ENCODE measurements at places on chromosomes 12 and 14. TPM values are rescaled to one million over a fixed set of nuclear protein-coding genes. Genes with fewer than 3 reads are reported as not detected.
A peak's percentile ranks its signal among the peaks of the same experiment; 100 is the strongest.

- no peak for DNase-seq
- H3K36me3 ChIP-seq: no peaks in the 10 kb centered on the region
- peaks cover 9% of the 10 kb centered on the region for H3K27me3 ChIP-seq
- H3K27ac ChIP-seq: no peak overlapping the region
These were observed 11.0 kb upstream of the CACNA2D4 start for GRCh38 chr12:1929241-1929984.

DNA sequence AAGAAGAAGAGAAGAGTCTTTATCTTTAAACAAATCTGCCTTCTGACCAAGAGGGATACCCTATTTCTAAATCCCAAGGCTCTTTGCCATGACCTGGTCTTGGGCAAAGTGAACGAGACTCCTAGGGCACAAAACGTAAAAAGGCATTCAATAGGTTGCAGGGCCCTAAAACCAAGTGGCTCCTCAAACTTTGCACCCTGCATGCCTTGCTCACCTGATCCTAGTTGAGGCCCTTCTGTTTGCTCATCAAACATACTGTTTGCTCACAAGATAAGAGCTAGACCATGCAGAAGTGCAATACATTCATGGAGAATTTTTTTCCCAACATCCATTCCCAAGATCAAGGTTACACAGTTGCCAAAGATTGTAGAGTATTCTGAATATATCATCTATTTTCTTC is 7.9 kb upstream of the PRH1 start:
- H3K4me3 ChIP-seq: no peak overlapping the region
- no peaks in the 10 kb centered on the region for H3K27me3 ChIP-seq
- peaks cover 25% of the 10 kb centered on the region for H3K36me3 ChIP-seq
- H3K27ac ChIP-seq: no peak overlapping the region
- H3K4me1 ChIP-seq: no peaks in the 10 kb centered on the region
- DNase-seq: no peak

DNA sequence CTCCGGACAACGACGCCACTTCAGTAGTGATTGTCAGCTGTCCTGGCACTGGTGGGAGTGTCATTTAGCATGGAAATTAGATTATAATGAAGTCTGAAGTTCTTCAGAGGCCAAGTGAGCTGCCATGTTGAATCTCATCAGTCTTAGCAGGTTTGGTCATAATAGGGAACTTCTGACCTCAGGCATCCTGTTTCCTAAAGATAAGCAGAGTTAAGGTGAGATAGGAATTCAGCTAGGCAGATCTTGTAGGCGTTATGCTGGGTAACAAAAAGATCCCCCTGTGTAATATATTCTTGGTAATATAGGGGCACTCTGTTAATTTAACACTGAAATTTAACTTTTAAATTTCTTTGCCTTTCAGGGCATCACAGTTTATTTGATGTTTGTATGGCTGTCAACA is 137.5 kb downstream of the CCDC91 start:
- H3K27ac ChIP-seq: no peak overlapping the region
- DNase-seq: no peak
- peaks cover 51% of the 10 kb centered on the region for H3K36me3 ChIP-seq
- no peaks in the 10 kb centered on the region for H3K27me3 ChIP-seq
- peaks cover 4% of the 10 kb centered on the region for H3K4me1 ChIP-seq

GRCh38 chr14:63692310-63693020 is 35.4 kb downstream of the SGPP1 start:
- no peaks in the 10 kb centered on the region for H3K36me3 ChIP-seq
- no peak for DNase-seq
- peaks cover 3% of the 10 kb centered on the region for H3K4me1 ChIP-seq
- H3K27ac ChIP-seq: no peak overlapping the region

DNA sequence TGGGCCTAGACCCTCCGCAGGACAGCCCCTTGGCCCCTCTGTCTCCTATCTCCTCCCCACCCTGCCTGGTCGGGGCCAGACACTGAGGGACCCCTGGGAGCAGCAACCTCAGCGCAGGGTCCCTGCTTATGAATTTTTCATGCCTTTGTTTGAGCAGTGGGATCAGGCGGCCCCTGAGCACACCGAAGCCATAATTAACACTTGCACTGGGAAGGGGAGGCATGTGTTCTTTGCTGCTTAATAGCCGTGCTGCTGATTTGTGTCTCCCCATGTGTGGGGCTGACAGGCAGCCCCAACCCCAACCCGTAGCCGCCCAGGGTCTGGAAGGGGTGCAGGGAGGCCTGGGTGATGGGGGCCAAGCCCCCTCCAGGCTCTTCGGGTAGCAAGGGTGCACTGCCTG is 52.7 kb downstream of the FBRSL1 start:
- no peak overlapping the region for H3K27ac ChIP-seq
- H3K4me1 ChIP-seq: peaks cover 8% of the 10 kb centered on the region
- no peaks in the 10 kb centered on the region for H3K27me3 ChIP-seq
- H3K36me3 ChIP-seq: no peaks in the 10 kb centered on the region
- no peak overlapping the region for H3K4me3 ChIP-seq

DNA sequence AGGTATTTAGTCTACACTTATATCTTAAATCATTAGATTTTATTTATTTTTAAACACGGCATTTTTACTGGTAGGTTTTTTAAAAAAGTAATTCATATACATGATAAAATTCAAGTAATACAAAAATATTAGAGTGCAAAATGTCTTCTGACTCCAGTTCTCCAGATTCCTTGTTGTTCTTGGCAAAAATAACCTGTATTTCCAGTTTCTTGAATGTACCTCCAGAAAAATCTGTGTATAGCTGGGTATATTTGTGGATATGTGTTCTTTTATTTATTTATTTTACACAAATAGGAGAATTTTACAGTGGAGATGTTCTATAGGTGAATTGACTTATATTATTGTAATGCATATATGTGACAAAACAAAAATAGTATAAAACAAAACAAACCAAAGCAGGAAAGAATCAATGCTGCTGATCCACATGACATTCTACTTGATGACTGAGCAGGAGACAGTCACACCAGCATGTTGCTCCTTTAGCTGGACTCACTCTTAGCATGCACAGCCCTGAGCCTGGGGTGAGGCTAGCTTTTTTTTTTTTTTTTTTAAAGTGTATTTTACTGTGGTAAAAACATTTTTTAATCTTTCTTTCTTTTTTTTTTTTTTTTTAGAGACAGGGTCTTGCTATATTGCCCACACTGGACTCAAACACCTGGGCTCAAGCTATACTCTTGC is 42.2 kb upstream of the SLC38A2 start:
- no peak overlapping the region for H3K27ac ChIP-seq
- no peaks in the 10 kb centered on the region for H3K27me3 ChIP-seq
- no peak for DNase-seq
- no peak overlapping the region for H3K4me3 ChIP-seq

GRCh38 chr14:68668531-68668930 is 124.3 kb downstream of the ZFP36L1 start:
- DNase-seq: no peak
- no peak overlapping the region for H3K4me3 ChIP-seq
- no peaks in the 10 kb centered on the region for H3K36me3 ChIP-seq
- H3K4me1 ChIP-seq: peaks cover 24% of the 10 kb centered on the region
- no peak overlapping the region for H3K27ac ChIP-seq

- no peak for DNase-seq
- H3K27ac ChIP-seq: no peak overlapping the region
- peaks cover 2% of the 10 kb centered on the region for H3K4me1 ChIP-seq
- no peak overlapping the region for H3K4me3 ChIP-seq
These were observed 75.8 kb downstream of the GLT1D1 start for GRCh38 chr12:128929057-128929456.

GRCh38 chr14:49036984-49037516 is 549.1 kb downstream of the RPS29 start:
- no peak overlapping the region for H3K27ac ChIP-seq
- no peaks in the 10 kb centered on the region for H3K27me3 ChIP-seq
- no peaks in the 10 kb centered on the region for H3K4me1 ChIP-seq
- no peak overlapping the region for H3K4me3 ChIP-seq
- no peak for DNase-seq
- H3K36me3 ChIP-seq: no peaks in the 10 kb centered on the region

- H3K36me3 ChIP-seq: no peaks in the 10 kb centered on the region
- H3K27ac ChIP-seq: no peak overlapping the region
- no peaks in the 10 kb centered on the region for H3K4me1 ChIP-seq
These were observed 238.8 kb downstream of the PAWR start for GRCh38 chr12:79451978-79452377.

GRCh38 chr12:9115731-9116559 is at the start of gene A2M:
A2M (minus strand) TSS chr12:9115919; CDS start chr12:9115849, 70 bp downstream.
- no peak for DNase-seq
- H3K4me3 ChIP-seq: peak within 1 kb of the TSS; percentile 11
- no peaks in the 10 kb centered on the region for H3K27me3 ChIP-seq
- peaks cover 14% of the 10 kb centered on the region for H3K4me1 ChIP-seq

GRCh38 chr14:76236172-76237130 is 84.7 kb downstream of the GPATCH2L start:
- no peak for DNase-seq
- no peaks in the 10 kb centered on the region for H3K27me3 ChIP-seq
- peaks cover 54% of the 10 kb centered on the region for H3K36me3 ChIP-seq
- no peak overlapping the region for H3K27ac ChIP-seq

DNA sequence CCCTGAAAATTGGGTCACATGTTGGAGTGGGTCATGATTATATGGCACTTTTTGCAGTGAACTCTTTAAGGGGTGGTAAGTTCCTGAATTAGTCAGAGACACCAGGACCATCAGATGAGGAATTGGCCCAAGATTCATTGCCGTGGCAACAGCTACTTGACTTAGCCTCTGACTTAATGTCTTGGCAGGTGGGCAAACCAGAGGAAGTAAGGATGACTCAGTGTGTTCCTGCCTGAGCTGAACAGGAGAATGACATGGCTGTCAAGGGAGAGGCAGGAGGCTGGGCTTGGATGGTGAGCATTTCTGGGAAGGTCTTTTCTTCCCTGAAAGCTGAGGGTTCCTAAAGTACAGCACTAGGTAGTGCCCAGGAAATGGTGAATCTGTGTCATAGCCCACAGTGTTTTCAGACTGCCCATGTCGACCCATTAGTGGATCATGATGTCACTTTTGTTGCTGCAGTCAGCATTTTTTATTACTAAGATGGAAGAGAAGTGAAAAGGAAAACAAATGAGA is 170.1 kb upstream of the PWP1 start:
- peaks cover 19% of the 10 kb centered on the region for H3K4me1 ChIP-seq
- peak overlapping the region; percentile 2 for H3K4me3 ChIP-seq
- H3K27ac ChIP-seq: no peak overlapping the region
- no peaks in the 10 kb centered on the region for H3K27me3 ChIP-seq

DNA sequence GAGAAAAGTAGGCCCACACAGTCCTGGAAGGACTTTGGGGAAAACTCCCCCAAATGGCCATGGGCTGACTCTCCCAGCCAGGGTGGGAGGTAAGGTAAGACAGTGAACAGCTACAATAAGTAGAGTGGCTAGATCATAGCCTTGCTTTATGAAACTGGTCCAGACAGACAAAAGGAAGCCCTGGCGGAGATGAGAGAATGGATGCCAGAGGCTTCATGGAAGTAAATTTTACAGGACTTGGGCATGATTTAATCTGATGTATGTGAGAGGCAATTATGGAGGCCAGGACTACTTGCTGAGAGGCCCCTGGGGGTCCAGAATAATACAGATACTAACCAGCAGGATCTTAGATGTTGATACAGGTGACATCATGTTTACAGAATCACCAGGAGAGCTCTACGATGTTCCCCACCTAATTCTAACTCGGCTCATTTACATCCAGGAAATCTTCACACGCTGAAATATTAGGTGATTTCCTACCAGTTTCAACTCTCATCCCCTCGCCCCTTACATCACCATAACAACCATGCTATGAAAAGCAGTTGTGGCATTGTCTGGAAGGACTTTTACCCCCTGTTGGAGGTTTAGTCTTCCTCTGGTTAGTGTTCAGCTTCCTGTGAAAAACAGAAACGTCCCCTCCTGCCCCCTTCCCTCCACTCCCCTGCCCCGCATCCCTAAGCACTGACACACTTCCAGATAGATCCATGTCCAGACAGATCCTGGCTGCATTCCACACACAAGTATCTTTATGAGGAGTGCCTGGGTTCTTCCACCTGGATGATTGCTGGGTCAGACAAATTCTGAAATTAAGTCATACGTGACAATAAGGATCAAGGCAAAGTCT is 39.5 kb upstream of the NT5DC3 start:
- H3K27ac ChIP-seq: peak overlapping the region; percentile 15
- H3K27me3 ChIP-seq: no peaks in the 10 kb centered on the region
- no peak overlapping the region for H3K4me3 ChIP-seq
- H3K36me3 ChIP-seq: no peaks in the 10 kb centered on the region
- peak; percentile 5 for DNase-seq

- no peak overlapping the region for H3K4me3 ChIP-seq
- H3K27ac ChIP-seq: no peak overlapping the region
- no peaks in the 10 kb centered on the region for H3K36me3 ChIP-seq
These were observed 676.5 kb downstream of the DIO2 start for GRCh38 chr14:79534703-79535353.

GRCh38 chr14:28138341-28138740 is 628.2 kb upstream of the FOXG1 start:
- no peak for DNase-seq
- no peaks in the 10 kb centered on the region for H3K4me1 ChIP-seq
- H3K27me3 ChIP-seq: no peaks in the 10 kb centered on the region
- H3K4me3 ChIP-seq: no peak overlapping the region
- H3K27ac ChIP-seq: no peak overlapping the region

GRCh38 chr12:109928058-109928656 is 28.1 kb downstream of the TCHP start:
- no peak overlapping the region for H3K27ac ChIP-seq
- no peak for DNase-seq
- H3K27me3 ChIP-seq: no peaks in the 10 kb centered on the region
- no peak overlapping the region for H3K4me3 ChIP-seq
- H3K36me3 ChIP-seq: peaks cover 7% of the 10 kb centered on the region
- peaks cover 6% of the 10 kb centered on the region for H3K4me1 ChIP-seq

DNA sequence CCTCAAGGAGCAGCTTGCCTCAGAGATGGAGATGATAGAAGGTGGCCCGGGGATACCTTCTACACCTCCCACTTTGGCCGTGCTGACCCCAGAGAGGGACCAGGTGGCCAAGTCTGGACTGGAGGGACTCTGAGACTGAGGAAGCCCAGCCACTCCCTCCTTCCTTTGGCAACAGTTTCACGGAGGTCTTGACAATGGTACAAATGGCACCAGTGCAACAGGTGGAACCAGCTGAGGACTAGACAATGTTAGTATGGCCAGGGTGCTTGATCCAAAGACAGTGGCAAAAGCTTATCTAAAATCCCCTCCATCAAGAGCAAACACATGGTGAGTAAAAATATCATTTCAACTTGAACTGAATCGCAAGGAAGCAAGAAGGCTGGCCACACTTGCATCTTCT is 117.4 kb downstream of the FOXN3 start:
- H3K4me3 ChIP-seq: no peak overlapping the region
- no peak overlapping the region for H3K27ac ChIP-seq
- peaks cover 64% of the 10 kb centered on the region for H3K4me1 ChIP-seq
- no peak for DNase-seq
- no peaks in the 10 kb centered on the region for H3K27me3 ChIP-seq

GRCh38 chr14:61837336-61838229 is 75.4 kb downstream of the SNAPC1 start:
- no peak overlapping the region for H3K4me3 ChIP-seq
- H3K36me3 ChIP-seq: no peaks in the 10 kb centered on the region
- H3K27ac ChIP-seq: no peak overlapping the region
- H3K27me3 ChIP-seq: no peaks in the 10 kb centered on the region

ZC2HC1C gene
- 0.69 TPM for polyA plus RNA-seq

CPNE6 gene
- not detected for polyA plus RNA-seq

NAV3 gene
- not detected for polyA plus RNA-seq

PRIMA1 gene
- polyA plus RNA-seq: not detected

KRT8 gene
- polyA plus RNA-seq: not detected

ABCD2 gene
- 14.0 TPM for polyA plus RNA-seq

SERPINA12 gene
- not detected for polyA plus RNA-seq

ATL1 gene
- 7.1 TPM for polyA plus RNA-seq

All from naive thymus-derived CD8-positive, alpha-beta T cell (primary cell).